Effector memory CD8-positive, alpha-beta T cell (primary cell): ENCODE measurements at places on chromosomes 16 and 17.

- no peak for DNase-seq
Measured at GRCh38 chr16:46832757-46833459, 1.9 kb upstream of the C16orf87 start.

DNA sequence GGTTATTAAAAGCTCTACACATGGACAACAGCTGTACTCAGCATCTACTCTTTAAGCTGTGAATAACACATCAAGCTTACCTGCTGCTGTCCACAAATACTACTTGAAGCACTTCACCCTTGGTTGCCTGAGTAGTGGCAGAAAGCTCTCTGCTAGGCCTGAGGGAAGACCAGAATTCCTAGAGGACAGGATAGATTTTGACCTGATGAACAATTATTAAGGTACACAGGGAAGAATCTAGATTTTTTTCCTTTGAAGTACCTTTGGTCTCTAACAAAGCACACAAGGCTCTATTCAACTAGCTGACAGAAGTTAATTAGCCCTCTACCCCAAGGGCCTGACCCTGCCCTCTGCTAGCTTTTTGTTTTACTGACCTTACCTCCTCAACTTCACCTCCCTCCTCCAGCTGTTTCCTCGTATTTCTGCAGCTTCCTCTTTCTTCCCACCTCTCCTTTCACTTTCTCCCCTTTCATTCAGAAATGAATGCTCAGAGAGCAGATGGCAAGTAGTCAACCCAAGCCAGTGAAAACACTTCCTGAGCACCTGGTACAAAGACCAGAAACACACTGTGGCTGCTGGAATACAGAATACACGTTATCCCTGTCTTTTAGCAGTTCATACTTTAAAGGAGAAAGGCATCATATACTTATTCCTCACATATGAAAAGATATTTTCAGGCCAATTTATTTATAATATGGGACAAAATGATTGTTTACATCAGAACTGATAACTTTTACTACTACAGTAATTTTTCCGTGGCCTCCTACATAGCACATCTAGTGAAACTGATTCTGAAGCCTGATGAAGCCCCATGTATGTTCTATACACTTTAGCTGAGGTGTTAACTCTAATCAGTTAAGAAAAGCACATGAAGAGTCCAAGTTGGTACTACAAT is 5.7 kb upstream of the VEZF1 start:
- DNase-seq, result no peak

GRCh38 chr16:14529010-14529669 is 100.9 kb downstream of the PARN start:
- DNase-seq, result peak; percentile 13

GRCh38 chr17:76834870-76835269 is 33.3 kb upstream of the MGAT5B start:
- DNase-seq, result no peak

DNA sequence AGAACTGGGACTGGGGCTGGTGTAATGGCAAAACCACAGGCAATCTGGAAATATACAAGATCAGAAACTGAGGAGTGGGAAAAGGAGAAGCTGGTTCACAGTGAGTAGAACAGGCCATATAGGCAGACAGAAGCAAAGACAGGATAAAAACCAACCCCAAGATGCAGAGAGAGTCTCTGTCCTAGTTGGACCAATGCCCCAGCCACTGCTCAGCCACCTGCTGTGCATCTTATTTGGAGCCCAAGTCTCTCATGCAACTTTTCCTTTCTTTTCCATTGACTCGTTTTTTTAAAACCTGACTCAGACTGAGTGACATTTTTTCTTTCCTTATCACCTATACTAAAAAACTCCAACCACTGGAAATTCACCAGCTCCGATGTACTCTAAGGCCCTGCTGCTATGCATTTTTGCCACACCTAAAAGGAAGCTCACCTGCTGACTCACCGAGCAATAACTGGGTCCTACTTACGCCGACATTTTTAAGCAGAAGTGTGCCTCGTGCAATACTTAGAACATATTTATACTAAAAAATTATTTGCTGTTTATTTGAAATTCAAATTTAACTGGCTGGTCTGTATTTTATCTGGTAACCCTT is 100.8 kb upstream of the XYLT1 start:
- DNase-seq, result no peak

GRCh38 chr16:5634666-5635180 is 537.1 kb upstream of the EEF2KMT start:
- no peak for DNase-seq
